HS-5 (cell line): ENCODE measurements at places on chromosomes 2 and 18.

DNA sequence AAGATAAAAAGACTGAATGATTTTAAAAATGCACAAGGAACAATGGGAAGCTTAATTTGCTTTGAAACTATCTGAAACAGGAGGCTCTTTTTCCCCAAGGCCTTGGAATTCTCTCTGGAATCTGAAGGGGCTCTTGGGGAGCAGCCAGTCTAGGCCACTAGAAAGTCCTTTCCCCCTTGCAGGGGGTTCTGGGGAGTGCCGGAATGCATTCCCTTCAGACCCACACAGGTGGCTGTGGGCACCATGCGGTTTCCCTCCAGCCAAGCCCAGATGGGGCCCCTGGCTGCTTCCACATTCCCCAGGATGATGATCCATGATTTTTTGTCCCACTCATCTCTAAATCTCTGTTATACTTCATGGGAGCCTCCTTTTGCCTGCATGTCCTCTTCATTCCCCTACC, 10.7 kb downstream of the GPR45 start:
- no peak for DNase-seq

DNA sequence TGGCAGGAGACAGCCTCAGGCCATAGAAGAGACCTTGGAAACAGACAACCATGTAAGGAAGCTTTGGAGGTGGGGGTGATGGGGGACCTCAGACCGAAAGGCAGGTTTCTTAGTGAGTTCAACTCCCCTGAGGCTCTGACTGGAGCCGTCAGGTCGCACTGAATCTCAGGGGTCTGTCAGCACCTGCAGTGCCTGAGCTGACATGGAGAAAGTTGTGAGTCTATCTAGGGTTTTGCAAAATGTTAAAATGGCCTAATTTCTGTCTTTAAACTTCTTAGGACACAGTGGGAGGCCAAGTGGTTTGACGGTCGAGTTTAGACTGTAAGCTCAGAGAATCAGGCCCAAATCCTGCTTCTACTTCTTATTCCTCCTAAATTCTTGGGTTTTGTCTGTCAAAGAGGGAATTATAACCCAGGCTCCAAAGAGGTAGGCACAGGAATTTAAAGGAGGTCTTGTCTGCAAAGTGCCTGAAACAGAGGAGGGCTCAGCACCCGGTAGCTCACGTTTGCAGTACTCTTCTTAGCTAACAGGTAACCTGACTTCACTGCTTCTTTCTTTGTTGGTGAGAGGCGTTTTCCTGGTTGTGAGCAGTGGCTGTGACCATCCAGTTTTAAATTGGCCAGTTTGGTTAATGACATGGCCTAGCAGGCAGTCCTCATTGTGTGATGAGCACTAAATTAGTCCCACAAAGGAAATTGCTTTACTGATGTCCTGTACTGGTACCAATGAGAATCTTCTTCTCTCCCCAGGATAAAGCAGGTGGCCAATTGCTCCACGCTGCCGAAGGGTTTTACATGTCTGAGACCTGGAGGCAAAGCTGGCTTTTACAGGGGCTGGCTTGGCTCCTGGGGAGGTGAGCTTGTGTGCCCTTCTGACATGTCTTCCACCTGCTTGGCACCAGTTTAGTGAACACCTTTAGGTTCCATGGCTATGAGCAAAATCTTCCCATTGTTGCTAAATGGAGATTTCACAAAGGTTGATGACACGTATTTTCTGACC, 95.7 kb downstream of the MYCN start:
- DNase-seq: no peak

DNA sequence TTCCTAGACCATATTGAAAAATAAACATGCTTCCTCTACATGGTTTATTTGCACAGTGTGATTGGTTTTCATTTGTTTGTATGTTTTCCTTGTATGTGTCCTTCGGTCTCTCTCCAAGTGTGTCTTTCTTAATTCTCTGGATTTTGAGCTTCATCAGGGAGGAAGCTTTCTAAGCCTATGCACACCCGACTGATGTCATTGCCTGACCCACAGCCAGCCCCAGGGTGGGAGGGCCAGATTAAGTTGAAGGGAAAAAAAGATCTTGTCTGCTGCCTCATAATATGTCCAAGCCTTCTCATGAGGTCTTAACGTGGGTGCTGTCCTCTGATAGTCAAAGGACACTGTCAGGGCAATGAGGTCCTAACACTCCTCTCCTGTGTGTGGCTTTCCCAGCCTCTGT, 115.2 kb downstream of the MARCHF4 start:
- no peak for DNase-seq

DNA sequence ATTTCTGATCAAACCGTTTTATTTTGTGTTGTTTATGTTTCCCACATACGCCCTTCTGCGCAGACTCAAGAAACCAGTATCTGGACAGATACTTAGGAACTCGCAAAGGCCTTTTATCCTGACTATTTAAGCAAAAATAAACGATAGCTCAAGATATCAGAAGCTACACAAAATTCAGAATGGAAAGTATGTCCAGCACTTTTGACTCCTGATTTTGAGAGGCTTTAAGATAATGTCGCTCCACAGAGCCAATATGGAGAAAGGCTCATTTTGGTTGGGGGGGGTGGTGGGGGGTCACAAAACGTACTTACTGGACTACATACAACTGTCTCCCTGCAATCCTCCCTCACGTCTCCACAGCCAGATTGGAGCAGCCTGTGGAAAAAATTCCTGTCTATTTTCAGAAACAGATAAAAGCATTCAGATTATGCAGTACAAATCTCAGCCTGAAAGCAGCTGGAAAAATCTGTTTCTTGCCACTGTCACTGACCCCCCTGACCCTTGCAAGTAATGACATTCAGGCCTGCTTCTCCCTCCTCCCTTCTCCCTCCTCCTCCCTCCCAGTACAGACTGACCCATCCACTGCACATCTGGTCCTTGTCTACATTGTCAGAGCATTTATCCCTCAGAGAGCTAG, 34.9 kb upstream of the LCLAT1 start:
- no peak for DNase-seq

DNA sequence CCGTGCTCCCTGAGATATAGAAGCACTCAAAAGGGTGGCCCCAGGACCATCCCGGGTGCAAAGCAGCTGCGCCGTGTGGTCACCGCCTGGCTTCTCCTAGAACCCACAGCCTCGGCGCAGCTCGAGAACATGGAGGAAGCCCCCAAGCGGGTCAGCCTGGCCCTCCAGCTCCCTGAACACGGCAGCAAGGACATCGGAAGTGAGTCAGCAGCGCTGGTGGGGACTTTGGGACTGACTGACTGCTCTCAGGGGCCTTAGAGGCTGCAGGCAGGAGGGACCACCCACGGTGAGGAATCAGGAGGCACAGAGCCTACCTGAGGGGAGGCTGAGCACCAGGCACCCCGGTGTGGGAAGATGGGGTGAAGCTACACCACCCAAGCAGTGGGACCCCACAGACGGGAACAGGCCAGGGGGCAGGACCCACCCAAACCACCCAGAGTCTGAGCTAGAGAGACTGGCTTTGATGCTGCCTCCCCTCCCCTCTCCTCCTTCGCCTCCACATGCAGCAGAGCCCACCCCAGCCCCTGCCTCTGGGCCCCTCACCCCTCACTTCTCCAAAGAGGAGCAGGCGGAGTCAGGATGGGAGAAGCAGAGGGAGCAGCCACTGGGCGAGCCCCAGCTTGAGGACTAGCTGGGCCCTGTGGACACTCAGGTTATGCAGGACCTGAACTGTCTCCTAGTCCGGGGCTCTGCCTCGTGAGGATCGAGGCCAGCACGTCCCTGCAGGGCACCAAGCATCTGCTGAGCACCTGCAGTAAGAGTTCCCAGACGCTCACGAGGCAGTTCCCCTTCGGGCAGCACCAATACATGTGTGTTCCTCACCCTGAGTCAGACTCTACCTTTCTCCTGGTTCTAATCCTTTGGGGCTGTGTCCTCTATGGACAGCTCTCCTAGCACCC, 28.7 kb downstream of the MTERF4 start:
- no peak for DNase-seq

DNA sequence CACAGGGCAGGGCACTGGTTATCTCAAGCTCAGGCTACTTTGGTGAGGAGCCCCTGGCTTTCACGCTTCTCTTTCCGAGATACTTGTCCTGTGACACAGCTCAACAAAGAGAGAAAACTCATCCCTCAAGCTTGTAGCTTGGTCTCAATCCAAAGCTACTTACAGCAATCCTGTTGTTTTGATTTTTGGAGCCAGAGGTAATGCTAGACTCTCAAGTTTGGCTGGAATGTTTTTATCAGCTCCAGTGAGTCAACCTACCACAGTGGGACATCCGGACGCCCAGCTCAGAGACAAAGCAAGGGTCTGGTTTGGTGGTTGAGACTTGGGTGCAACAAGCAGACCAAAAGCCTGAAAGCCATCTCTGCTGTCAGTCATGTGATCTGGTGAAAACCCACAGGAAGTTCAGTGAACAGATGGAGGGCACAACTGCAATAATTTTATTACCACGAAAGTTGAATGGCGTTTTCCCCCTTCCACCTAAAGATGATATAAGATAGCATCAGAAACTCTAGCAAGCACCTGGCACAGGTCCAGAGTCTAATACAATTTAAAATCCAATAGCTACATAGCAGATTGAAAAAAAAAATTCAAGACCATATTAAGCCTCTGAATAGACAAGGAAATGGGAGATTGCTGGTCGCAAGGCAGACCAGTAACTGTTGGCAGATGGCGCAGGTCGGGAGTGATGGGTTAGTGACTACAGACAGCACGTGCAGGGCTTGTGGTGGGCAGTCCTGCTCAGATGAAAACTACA, 102.3 kb upstream of the SMAD7 start:
- DNase-seq: peak; percentile 85

GRCh38 chr18:63492851-63493250, 16.1 kb downstream of the SERPINB5 start:
- DNase-seq: no peak

- no peak for DNase-seq
Observed at GRCh38 chr2:67702284-67702683, 305.2 kb downstream of the ETAA1 start.

- DNase-seq: no peak
Observed at GRCh38 chr2:114046866-114047435, 157.1 kb downstream of the ACTR3 start.

DNA sequence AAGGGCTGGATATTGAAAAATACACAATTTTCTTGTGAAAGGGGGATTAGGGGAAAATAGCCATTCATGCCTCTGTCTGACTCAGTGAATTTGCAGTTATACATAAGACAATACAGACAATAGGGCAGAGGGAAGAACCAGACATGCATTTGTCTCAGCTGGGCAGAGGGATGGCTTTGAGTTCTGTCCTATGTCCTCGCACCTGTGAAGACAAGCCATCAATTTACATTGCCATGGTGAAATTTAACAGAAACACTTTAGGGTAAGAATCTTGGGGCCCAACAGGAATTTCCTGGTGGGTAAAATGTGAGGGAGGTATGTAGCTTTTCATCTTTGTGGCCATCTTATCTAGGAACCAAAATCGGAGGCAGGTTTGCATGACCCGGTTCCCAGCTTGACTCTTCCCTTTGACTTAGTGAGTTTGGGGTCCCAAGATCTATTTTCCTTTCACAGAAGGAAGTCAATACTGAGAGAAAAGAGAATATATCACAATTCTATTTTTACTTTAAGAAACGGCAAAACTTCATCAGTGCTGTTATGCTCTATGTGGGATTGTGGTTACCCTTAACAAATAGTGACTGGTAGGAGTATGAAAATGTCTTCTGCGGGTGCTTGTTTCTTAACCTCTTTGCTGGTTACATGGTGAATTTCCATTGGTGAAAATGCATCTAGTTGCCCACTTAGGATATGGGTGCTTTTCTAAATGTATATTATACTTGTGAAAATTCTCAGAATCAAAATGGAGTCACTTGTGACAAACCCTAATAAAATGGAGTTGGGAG, 221.8 kb downstream of the SPP2 start:
- DNase-seq: no peak

GRCh38 chr2:26985807-26986206, 15.4 kb downstream of the MAPRE3 start:
- DNase-seq: no peak

- no peak for DNase-seq
Observed at GRCh38 chr2:3169106-3169870, 208.3 kb downstream of the EIPR1 start.

GRCh38 chr2:1081451-1082225, 131.0 kb downstream of the SNTG2 start:
- no peak for DNase-seq

DNA sequence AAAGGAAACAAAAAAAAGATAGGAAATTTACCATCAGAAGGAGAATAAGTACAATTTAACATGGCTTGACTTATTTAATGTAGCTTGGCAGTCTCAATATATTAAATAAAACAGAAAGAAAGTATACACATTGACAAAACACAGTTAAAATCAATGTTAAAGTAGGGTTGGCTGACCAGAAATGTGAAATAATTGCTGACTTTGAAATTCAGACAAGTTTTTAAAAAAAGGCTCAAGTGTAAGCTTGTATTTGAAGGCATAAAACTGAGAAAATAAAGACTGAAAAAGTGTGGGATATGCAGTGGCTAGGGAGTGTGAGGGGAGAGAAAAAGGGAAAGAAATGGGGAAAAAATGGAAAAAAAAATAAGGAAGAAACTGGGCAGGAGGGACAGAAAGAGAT, 665.8 kb downstream of the LRP1B start:
- DNase-seq: no peak

- DNase-seq: no peak
Observed at GRCh38 chr2:1769703-1770422, 25.5 kb upstream of the PXDN start.

- DNase-seq: peak; percentile 42
Observed at GRCh38 chr2:99420751-99421299, 69.0 kb downstream of the REV1 start.

GRCh38 chr18:59959073-59959472, 59.3 kb downstream of the PMAIP1 start:
- DNase-seq: no peak
